ENCODE measurements at places on chromosomes 11 and 22.

DNA sequence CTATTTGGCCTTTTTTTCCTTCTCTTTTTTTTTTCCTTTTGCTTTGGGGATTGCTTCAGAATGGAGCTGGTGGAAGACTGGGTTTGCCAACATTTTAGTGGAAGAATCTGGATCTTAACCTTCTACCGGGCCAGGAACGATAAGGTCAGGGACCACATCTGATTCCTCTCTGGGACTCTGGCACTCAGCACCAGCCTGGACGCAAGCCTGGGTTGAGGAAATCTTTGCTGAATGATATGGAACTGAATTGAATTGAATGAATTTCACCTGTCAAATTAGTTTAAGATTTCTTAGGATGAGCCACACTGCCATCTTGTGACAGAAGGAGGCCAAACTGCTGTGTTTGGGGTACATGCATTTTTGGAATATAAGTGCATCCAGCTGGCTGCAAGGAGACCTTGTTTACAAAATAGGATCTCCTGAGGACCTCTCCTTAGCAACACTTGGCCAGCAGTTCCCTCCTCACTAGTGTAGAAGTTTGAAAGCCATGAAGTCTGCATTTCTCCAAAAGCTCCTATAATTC is 30.4 kb downstream of the TPBGL start:
- DNase-seq = no peak

DNA sequence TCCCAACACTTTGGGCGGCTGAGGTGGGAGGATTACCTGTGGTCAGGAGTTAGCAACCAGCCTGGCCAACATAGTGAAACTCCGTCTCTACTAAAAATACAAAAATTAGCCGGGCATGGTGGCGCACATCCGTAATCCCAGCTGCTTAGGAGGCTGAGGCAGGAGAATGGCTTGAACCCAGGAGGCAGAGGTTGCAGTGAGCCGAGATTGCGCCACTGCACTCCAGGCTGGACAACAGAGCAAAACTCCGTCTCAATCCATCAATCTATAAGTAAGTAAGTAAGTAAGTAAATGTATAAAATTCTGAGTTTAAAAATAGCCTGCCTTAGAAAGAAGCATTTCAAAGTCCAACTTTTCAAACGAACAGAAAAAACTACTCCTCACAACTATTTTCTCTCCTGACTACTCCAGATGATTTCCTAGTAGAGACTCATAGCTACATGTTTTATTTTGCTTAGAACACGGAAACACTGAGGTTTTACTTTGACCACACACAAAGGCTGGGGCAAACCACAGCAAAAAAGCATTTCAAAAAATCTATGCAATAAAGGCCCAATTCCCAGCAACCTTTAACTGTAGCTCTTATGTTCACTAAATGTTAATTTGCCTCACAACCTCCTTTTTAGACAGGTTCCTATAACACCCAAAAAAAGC is 16.3 kb downstream of the SPTY2D1 start:
- DNase-seq = no peak

GRCh38 chr22:49976439-49977175 is 16.0 kb downstream of the PIM3 start:
- DNase-seq = peak; percentile 42

DNA sequence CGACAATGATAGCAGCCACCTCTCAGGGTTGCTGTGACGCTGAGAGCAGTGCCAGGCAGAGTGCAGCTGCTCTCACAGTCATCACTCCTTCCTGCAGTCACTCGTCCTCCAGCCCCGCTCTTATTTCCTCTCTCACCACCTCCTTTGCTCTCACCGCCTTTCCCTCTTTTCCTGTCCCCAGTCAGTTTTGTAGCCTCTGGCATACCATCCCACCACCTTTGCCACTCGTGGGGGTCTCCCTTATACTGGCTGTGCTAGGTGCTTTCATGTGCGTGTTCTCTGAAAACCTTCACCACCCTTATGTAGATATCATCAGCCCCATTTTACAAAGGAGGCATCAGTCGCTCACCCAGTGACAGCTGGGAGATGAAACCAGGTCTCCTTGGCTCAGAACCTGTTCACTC is 19.3 kb upstream of the ST3GAL4 start:
- DNase-seq = no peak

- no peak for DNase-seq
Measured at GRCh38 chr11:33187998-33188722, 26.9 kb upstream of the CSTF3 start.

DNA sequence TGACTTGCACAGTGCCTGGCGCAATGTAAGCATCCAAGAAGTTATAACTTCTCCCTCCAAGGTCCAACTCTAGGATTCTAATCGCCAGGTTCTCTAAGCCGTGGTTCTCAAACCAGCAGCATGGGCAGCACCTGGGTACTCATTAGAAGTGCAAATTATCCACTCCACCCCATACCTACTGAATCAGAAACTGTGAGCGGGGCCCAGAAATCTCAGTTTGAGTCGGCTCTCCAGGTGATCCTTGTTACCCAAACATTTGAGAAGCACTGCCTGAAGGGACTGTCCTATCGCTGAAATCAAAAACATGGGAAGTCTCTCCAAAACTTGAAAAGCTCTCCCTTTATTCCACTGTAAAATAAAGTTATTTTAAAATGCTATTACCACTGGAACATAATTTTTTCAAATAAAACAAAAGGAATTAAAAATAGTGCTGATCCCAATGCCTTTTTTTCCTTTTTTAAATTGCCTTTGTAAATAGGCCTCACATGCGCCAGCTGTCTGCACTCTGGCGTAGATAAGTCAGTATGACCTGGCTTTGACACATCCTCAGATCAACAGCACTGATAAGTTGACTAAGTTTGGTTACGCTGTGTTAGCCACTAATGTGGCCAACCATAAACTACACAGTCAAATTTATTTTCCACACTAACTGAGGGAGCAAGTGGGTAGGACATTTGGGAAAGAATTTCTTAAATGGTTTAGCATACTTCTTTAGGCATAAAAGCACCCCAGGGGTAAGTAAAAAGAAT is 8.4 kb upstream of the CTR9 start:
- no peak for DNase-seq

DNA sequence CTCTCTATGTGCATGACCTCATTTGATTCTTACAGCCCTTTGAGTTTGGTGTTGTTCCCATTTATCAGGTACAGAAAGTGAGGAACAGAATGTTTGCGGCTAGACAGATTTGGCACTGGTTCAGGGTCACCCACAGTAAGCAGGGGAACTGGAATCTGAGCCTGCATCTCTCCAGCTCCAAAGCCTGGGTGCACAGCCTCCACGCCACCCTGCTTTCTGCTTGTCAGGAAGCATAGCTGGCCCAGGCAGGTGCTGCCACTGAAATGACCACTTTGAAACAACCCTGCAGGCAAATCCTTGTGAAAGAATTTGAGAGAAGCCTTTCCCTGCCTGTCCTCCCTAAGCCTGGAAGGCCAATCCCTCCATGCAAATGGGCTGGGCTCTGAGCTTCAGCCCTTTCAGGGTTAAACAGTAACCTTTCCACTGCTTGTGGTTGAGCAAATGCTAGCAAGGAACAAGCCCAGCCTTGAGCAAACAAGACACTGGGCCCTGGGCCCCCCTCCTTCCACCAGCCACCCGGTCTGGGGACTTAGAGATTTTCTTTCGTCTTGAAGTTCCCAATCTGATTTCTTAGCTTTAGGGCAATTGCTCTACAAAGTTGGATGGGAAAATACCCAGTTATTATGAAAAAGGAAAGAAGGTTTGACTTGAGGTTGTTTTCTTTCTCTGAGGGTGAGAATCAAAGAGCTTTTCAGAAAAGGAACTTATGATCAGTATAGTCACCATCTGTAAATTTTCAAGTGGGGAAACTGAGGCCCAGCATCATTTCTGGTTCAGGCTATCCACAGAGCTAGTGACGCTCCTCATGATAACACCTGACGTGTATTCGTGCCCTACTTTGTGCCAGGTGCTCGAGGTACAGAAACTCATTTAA is 19.4 kb downstream of the EHF start:
- DNase-seq = no peak

DNA sequence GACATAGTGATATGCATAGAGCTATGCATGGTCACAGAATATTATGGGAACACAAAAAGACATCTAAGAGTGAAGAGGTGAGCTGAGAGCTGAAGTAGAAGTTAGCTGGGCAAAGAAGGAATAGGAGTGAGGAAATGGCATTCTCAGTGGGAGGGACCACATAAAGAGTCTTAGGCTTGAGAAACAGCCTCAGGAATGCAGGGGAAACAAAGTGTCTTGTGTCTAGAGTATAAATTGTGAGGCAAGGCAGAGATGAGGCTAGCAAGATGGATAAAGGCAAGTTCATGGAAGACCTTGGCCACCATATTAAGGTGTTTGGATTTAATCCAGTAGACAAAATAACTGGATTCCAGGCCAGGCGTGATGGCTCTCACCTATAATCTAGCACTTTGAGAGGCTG is 40.6 kb upstream of the CRTAM start:
- DNase-seq = no peak

GRCh38 chr11:45896422-45896984 is 10.6 kb downstream of the FREY1 start:
- no peak for DNase-seq

GRCh38 chr22:29219881-29220670 is 14.4 kb downstream of the EMID1 start:
- DNase-seq = no peak

DNA sequence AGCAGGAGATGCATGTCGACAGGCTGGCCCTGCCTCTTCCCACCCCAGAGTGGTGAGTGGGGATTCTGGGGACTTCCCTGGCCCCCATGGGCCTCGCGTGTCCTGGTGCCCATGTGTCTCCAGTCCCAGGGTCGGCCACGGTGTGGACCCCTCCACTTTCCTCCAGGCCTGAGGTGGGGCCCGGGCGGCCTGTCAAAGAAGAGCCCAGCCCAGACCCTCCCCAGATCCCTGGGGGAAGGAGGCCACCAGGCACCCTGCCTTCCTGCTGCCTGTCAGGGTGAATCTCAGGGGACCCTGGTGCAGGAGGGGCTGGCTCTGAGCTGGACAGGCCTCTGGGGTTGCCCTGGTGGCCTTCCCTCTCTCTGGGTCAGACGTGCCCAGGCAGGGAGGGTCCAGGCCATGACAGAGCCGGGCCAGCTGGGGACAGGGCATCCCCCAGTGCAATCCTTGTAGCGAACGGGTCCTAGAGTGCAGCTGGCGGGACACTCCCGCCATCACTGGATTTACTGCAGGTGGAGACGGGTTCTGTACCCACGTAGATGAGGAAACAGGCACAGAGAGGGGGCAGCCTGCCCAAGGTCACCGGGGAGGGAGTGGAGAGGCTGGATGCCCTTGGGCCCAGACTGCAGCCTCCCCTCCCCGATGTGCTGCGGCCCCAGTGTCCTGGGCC is 13.5 kb upstream of the MUC6 start:
- no peak for DNase-seq

- DNase-seq = no peak
Measured at GRCh38 chr11:2796091-2796490, 89.5 kb downstream of the CDKN1C start.

- DNase-seq = no peak
Measured at GRCh38 chr11:94740083-94741021, 27.8 kb upstream of the AMOTL1 start.

GRCh38 chr22:19290400-19291217 is 910 bp downstream of the CLTCL1 start:
- no peak for DNase-seq

- no peak for DNase-seq
Measured at GRCh38 chr11:73384872-73385689, 8.9 kb downstream of the RELT start.

DNA sequence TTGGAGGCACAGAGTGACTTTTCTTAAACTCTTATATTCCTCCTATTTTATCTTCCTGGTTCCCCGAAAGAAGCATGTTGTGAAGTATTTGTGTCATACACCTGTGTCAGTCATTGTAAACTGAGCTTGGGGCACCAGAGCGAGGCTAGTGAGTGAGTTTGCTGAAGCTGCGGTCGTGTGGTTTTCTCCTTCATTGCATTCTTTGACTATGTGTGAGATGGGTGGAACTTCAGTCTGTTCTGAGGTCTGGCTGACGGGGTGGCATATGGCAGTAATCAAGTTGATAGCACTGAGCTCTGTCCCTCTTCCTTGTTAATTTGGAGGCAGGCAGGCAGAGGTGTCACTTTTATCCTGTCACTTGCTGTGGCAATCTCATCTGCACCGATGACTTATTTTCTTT is 4.2 kb downstream of the VPS26B start:
- no peak for DNase-seq

DNA sequence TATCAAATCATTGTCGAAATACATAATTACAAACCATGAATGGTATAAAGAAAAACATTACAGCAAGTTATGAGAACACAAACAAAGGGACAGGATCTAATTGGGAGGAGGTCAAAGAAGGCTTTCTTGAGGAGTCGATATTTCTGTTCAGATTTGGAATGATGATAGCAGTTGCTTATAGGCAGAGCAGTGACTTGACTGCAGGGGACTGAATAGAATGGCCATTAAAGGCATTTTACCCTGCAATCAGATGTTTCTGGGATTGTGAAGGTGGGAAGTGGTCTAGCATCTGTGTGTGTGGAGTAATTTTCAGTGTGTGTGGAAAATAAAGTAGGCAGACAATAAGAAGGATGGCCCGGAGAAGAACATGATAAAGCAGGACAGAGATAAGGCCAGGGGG is 41.0 kb downstream of the BLID start:
- DNase-seq = no peak

DNA sequence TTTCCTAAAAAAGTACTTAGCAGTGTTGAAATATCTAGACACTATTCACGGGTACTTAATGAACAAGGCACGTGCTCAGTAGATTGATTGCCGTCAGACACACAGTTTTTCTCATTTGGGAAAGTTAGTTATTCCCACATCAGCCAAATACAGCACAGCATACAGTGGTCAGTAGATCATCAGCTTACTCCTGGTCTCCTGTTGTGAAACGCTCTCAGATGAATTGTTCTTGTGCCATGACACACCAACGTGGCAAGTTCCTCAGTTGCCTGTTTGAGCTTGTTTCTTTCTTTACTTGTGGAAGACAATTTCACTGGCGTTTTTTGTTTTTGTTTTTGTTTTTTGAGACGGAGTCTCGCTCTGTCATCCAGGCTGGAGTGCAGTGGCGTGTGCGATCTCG is 8.6 kb downstream of the TAB1 start:
- no peak for DNase-seq

GRCh38 chr11:116224889-116225200 is 547.9 kb downstream of the BUD13 start:
- DNase-seq = no peak

- no peak for DNase-seq
Measured at GRCh38 chr11:60762851-60763691, 6.4 kb downstream of the MS4A15 start.

DNA sequence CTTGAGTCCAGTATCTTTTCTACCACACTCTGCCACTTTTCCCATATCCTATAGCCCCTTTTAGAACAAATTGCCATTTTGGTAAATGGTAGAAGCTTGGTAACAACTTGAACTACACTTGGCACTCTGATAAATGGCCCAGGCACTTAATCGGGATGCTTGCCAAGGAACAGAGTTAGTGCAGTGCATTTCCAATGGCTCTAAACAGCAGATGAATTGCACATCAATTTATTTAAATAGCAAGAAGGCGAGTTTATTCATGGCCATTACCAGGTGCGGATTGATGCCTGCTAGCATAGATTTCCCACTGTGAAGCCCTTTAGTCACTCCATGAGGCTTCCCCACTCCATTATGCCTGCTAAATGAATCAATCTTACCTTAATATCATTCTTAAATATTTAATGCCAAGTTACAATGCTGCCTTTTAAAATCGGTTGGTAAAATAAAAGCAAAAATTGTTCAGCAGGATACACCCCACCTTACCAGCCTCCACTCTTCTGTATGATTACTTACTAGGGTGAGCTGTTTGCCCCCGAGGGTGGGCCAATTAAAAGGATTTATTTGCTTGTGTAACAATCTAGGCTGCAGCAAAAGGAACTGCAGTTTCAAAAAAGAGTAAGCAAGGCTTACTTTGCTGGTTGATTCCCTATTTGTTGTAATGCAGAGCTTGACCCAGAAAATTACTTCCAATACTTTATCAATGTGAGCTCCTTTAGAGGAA is 136.0 kb upstream of the ARHGAP42 start:
- DNase-seq = no peak
